ENCODE measurements at places on chromosomes 7 and 10. TPM values are rescaled to one million over a fixed set of nuclear protein-coding genes. Genes with fewer than 3 reads are reported as not detected.

CNNM1 gene
- 1.8 TPM for total RNA-seq

CHST3 gene
- total RNA-seq = 15.2 TPM

UCN3 gene
- total RNA-seq = not detected

PIK3AP1 gene
- 1.3 TPM for total RNA-seq

PAX4 gene
- not detected for total RNA-seq

TRIM73 gene
- total RNA-seq = 1.4 TPM

OR6B1 gene
- total RNA-seq = not detected

ZP3 gene
- total RNA-seq = 20.2 TPM

GRID2IP gene
- total RNA-seq = not detected

LRRD1 gene
- not detected for total RNA-seq

ZNF804B gene
- total RNA-seq = not detected

NRG3 gene
- not detected for total RNA-seq

- no peak for DNase-seq
Observed at GRCh38 chr7:28674359-28674782, 262.1 kb downstream of the CREB5 start.

GRCh38 chr10:123746520-123746919 is 80.4 kb downstream of the GPR26 start:
- no peak for DNase-seq

- DNase-seq = peak; percentile 64
Observed at GRCh38 chr7:123797673-123798531, 47.1 kb upstream of the HYAL4 start.

GRCh38 chr7:52669031-52669430 is 366.4 kb upstream of the POM121L12 start:
- DNase-seq = no peak

- no peak for DNase-seq
Observed at GRCh38 chr7:138072726-138073125, 3.5 kb upstream of the AKR1D1 start.

GRCh38 chr7:36522453-36523007 is 132.9 kb downstream of the ANLN start:
- no peak for DNase-seq

DNA sequence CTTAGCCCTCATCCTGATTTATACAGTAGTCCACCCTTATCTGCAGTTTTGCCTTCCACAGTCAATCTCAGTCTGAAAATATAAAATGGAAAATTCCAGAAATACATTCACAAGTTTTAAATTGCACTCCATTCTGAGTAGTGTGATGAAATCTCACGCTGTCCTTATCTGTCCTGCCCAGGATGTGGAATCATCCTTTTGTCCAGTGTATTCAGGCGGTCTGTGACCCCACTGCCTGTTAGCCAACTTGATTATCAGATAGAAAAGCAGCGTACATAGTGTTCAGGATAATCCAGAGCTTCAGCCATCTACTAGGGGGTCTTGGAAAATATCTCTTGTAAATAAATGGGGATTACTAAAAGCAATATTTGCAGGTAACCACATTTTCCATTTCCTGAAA is 146.3 kb downstream of the MALRD1 start:
- no peak for DNase-seq

- no peak for DNase-seq
Observed at GRCh38 chr10:71236286-71236685, 23.9 kb downstream of the UNC5B start.

DNA sequence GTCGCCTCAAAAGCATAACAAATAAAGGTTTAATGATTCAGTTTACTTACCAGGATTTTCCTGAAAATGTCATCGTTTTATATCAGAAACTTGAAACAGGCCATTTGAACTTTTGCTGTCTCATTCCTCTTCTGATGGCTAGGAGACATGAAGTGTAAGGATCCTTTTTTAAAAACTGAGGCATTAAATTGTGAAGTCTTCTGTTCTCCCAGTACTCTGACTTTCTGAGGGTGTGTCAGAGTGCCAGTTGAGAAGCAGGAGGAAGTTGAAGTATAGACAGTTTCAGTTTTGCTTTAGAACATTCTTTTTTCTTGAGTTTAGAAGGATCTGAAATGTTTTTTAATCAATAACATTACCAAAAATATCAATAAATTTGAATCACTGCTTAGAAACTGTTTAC is at the start of gene SAMD9L:
Gene SAMD9L (minus strand): TSS at position 242 of the 400 bp plus-strand sequence. CDS start 12,414 bp downstream, outside the sequence.
- DNase-seq = no peak

DNA sequence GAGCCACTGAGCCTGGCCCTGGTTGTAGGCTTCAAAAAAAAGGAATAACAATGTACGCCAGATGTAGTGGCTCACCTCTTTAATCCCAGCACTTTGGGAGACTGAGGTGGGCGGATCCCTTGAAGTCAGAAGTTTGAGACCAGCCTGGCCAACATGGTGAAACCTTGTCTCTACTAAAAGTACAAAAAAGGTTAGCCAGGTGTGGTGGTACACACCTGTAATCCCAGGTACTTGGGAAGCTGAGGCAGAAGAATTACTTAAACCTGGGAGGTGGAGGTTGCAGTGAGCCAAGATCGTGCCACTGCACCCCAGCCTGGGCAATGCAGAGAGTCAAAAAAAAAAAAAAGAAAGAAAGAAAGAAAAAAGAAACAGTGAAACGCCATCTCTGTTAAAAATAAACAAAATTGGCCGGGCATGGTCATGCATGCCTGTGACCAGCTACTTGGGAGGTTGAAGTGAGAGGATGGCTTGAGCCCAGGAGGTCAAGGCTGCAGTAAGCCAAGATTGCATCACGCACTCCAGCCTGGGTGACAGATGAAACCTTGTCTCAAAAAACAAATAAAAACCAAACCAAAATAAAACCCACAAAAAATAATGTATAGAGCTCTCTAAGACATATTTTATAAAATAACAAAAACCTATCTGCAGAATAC is 4.7 kb upstream of the KLHDC10 start:
- DNase-seq = no peak

- DNase-seq = peak; percentile 48
Observed at GRCh38 chr10:93680412-93681047, 21.9 kb downstream of the FRA10AC1 start.

DNA sequence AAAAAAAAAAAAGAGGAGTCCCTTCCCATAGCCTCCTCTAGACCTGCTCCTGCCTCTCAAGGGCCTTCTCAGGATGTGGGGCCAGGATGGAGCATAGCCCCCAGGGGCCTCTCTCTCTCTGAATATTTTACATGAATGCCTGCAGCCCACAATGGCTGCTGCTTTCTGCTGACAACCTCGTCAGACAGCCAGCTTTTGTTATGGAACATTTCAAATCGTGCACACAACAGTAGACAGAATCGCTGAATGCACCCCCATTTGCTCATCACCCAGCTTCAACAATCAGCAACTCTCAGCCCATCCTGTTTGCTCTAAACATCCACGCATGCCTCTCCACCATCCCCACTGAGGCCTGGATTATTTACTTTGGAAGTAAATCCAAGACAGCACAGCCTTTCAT is 5.4 kb downstream of the PLAC9 start:
- DNase-seq = no peak

GRCh38 chr10:107686095-107686494 is 521.6 kb upstream of the SORCS1 start:
- DNase-seq = no peak

GRCh38 chr10:118723466-118723865 is 31.3 kb downstream of the CACUL1 start:
- DNase-seq = no peak

All from NCI-H460 (cell line).